ENCODE measurements at places on chromosomes 7 and 10. TPM values are rescaled to one million over a fixed set of nuclear protein-coding genes. Genes with fewer than 3 reads are reported as not detected.

JCAD gene
- total RNA-seq = 18.7 TPM

NEUROG3 gene
- total RNA-seq = not detected

DNAJB6 gene
- total RNA-seq = 97.3 TPM

SUPV3L1 gene
- total RNA-seq = 22.5 TPM

HOXA11 gene
- total RNA-seq = 41.9 TPM

H2BK1 gene
- total RNA-seq = not detected

LYZL1 gene
- total RNA-seq = not detected

ADCYAP1R1 gene
- total RNA-seq = not detected

PDCD11 gene
- total RNA-seq = 36.3 TPM

CPEB3 gene
- 0.43 TPM for total RNA-seq

DNA2 gene
- total RNA-seq = 13.0 TPM

ANKRD22 gene
- total RNA-seq = not detected

Measured in fibroblast of villous mesenchyme (primary cell).